Germinal center (tissue), 1 donor: ENCODE measurements at places on chromosomes 4 and X.

- DNase-seq, result no peak
Observed at GRCh38 chr4:184460499-184461285, 13.7 kb downstream of the IRF2 start.

GRCh38 chr4:5256421-5256820, 205.1 kb downstream of the STK32B start:
- DNase-seq, result no peak

GRCh38 chrX:11244636-11245035, 48.6 kb upstream of the AMELX start:
- DNase-seq, result no peak

DNA sequence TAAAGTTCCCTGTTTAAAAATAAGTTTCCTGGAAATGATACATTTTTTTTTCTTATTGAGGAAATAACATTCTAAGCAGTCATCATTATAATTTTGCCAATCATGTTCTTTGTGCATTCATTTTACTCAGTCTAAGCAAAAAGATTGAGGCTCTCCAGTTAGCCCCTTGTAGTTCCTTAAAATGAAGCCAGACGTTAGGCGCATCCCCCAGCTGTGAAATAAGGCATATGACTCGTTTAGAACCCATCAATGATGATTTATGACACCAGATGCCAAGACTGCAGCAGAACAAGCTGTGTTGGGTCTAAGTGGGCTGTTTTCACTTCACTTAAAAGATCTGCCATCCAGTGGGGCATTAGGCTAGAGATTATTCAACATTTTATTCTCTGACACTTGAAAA, 17.0 kb downstream of the PDGFC start:
- no peak for DNase-seq

DNA sequence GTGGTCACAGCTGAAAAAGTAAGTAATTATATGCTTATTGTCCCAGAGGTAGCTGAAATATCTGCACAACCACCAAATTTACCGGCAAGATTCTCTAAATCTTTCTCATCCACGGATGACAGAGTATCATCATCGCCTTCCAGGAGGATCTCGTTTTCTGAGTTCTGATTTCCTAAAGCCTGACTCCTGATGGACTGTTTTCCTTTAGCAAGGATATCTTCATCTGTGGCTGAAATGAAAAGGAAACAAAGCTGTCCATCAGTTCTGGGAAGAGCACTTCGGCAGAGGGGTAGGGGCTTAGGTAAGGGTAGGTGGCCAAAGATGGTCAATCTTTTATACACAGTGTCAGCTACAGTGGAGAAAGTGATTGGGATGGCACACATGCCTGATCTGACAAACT, 8.7 kb downstream of the MAB21L2 start:
- DNase-seq, result no peak

GRCh38 chrX:134396174-134396573, 63.8 kb upstream of the HPRT1 start:
- DNase-seq, result no peak

- DNase-seq, result no peak
Observed at GRCh38 chr4:107380190-107380589, 339.8 kb downstream of the PAPSS1 start.

GRCh38 chrX:13284570-13284969, 35.3 kb downstream of the ATXN3L start:
- no peak for DNase-seq

- no peak for DNase-seq
Observed at GRCh38 chr4:79296768-79297428, 29.0 kb downstream of the NAA11 start.

GRCh38 chr4:163256680-163257343, 75.6 kb downstream of the NPY1R start:
- DNase-seq, result no peak

- DNase-seq, result no peak
Observed at GRCh38 chr4:29276150-29276549, 1444.0 kb upstream of the PCDH7 start.

DNA sequence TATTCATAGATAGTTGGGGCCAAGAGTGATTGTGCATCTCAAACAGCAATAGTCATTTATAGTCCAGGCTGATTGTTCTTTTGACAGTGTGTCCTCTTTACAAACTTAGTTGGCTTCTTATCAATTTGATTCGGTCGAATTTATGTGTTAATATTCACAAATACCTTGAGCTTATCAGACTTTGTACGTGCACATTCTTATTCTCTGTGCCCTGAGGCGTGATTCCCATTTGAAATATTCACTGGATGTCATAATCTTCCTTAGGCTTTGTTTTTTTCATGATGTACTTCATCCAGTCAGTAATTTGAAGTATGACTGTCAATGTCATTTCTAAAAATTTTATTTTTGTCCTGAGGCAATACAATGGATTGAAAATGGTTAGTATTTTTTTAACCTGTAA, 263.5 kb upstream of the PCDH7 start:
- DNase-seq, result no peak

DNA sequence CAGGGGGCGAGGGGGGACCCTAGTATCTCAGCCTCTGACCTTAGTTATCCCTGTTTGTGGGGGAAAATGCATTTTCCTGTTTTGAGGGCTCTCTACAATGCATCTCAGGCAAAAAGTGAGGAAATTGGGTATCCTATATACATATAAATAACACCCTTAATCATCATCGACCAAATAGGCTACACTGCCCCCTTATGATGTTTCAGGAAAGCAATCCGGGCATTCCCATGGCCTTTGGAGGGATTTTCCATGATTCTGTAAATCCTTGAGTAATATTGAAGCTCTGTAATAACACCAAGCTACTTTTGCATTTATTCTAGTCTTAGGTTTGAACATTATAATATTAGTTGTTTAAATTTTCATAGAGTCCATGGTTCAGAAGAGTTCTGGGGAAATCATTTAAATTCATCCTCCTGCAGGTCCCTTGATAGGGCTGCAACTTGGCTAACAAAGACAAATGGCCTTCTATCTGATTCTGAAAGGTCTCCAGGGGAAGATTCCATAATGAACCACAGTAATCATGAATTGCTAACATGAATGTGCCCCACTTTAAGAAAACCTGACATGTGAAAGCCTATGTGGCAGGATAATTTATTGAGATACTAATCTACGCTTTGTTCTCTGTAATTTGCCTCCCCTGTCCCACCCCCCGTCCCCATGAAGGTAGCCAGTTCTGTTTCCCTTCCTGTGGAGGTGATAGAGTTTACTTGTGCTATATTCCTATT, 91.5 kb upstream of the SCOC start:
- no peak for DNase-seq

DNA sequence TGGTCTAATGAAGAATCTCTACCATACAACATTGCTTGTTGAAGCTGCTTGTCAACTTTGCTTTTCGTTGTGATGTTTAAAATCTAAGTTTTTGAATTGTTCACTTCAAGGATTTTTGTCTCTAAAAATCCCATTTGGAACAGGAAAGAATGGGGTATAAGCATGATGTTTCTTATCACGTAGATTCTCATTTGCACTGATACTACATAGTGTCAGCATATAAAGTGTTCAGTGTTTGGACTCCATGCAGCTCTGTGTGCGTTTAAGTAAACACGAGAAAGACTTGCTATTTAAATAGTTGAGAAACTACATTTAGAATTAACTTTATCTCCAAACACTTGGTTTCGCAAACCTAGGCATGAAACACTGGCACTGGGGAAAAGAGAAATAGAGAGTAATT, 452.5 kb downstream of the NKX6-1 start:
- no peak for DNase-seq

DNA sequence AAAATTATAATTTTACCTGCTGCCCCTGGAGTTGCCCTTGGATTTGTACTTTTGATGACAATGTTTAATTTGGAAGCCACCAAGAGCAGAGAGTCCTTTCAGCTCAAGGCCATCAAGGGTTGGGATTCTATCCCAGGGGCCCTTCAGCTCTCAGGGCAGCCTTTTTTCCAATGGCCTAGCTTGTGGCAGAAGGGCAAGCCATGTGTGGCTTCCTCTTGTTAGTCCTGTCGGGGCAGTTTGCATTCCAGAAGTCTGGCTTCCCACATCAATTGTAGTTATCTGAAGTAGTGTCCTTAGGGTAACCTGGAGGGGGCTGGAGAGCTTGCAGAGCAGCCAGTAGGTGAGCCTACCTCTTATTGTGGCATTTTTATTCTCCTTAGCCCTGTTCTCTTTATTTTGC, 569.4 kb downstream of the TRAM1L1 start:
- no peak for DNase-seq

DNA sequence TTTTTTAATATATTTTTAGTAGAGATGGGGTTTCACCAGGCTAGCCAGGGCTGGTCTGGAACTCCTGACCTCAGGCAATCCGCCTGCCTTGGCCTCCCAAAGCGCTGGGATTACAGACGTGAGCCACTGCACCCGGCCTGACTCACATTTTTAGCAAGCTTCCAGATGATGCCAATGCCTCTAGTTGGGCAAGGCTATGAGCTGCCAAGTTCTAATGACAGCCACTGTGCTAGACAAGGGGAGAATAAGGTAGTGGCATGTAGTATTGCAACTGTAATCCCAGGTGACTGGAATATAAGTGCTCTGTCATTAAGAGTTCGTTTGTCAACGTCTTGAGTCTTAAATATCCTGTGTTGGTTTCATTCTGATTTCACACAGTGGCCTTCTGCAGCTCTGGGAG, 96.7 kb downstream of the SLIT2 start:
- DNase-seq, result no peak

DNA sequence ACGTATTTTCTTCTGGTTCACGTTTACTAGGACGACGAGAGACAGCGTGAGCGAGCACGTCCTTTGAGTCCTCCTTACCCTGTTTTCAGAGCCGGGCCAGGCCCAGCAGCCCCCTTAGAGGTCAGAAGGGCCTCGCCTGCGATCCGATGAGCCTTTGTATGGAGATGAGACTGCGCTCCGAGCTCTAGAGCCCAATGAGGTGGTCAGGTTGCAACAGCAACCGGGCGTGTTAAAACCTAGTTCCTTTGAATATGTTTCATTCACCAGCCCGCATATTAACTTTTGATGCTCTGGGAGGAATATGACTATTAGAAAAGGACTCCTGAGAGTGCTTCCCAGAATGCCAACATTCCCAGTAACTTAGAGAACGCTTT, 55.6 kb upstream of the TADA2B start:
- no peak for DNase-seq

DNA sequence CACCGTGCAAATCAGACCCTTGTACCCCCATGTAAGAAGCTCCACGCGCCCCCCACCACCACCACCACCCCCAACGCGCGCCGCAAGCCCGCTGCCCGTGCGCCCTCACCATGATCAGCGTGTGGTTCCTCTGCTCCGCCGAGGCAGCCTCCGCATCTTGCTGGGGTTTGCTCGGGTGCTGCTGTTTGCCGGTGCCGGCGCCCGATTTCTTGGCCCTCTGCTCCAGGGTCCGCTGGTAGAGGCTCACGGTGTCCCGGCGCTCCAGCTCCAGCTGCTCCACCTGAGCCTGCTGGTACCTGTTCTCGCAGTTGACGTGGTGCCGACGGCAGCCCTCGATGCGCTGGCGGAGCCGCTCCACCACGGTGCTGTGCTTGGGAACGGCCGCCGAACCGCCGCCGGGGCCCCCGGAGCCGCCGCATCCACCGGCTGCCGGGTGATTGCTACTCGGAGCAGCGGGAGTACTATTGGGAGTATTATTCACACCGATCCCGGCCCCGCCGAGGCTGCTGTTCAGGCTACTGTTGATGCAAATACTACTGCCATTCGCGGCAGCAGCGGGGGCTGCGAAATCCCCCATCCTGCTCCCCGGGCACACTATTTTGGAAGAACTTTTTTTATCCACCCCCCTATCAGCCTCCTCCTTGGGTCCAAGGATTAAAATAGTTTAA, 1.1 kb downstream of the MAML3 start:
- DNase-seq, result peak; percentile 25

GRCh38 chr4:140874056-140874455, 117.9 kb upstream of the TBC1D9 start:
- DNase-seq, result no peak

GRCh38 chr4:17511051-17511450, 839 bp downstream of the QDPR start:
- no peak for DNase-seq

DNA sequence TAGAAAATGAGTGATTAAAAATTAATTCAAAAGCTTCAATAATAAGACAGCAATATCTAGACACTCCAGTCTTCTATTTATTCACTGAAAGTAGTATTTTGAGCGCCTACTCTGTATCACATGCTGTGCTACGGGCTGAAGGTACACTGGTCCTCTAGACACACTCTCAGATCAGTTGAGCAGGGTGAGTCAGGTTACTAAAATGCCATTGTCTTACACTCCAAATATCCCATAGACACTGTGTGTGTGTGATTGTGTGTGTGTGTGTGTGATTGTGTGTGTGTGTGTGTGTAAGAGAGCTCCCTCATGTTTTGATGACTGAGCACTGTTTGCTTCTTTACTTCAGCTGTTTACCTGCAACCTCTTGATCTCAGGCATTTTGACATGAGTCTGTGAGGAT, 342.8 kb upstream of the BOD1L1 start:
- DNase-seq, result no peak

DNA sequence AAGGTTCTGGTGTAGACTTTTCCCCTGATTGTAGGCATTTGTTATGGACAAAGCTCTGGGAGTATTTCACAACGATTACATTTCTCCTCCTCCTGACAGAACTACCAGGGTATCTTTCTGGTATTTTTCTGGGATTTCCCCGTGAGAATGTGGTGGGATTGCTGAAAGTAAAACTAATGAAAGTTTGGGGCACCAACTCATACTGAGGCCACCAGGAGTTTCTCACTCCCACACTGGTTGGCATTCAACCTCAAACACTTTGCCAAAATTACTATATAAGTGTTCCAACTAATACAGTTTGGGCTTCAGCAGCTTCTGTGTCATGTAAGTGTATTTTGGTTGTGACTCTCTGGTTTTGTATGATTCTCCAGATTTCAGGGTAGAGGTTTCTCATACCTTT, 855.1 kb downstream of the GLUD2 start:
- no peak for DNase-seq

- DNase-seq, result no peak
Observed at GRCh38 chr4:95204267-95204844, 344.4 kb downstream of the UNC5C start.

DNA sequence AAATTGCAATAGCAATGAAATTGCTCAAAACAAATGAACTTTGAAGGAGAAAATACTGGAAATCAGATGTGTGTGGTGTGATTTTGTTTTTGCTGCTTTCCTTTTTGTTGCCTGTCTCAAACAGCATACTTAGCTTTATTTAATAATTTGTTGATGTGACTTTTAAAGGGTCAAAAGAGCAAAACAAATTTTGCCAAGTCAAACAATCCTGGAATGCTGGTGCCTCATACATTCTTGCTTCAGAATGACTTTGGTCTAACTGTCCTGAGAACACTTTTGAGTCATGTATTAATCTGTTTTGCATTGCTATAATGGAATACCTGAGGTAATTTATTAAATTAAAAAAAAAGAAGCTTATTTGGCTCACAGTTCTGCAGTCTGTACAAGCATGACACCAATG, 3.4 kb downstream of the PF4V1 start:
- DNase-seq, result no peak
